ENCODE measurements at places on chromosomes 6 and 20. TPM values are rescaled to one million over a fixed set of nuclear protein-coding genes. Genes with fewer than 3 reads are reported as not detected.

The AKAP12 gene
- 70.1 TPM for total RNA-seq

The DUSP15 gene
- not detected for total RNA-seq

The PHACTR3 gene
- total RNA-seq, result 5.2 TPM

The JPH2 gene
- 21.4 TPM for total RNA-seq

The OLIG3 gene
- total RNA-seq, result not detected

The GRM4 gene
- not detected for total RNA-seq

The PEX3 gene
- total RNA-seq, result 18.2 TPM

The DPPA5 gene
- total RNA-seq, result not detected

The DDO gene
- total RNA-seq, result 0.16 TPM

The MYB gene
- total RNA-seq, result 0.16 TPM

The SLC17A2 gene
- not detected for total RNA-seq

The SAYSD1 gene
- 22.6 TPM for total RNA-seq

The SLC17A5 gene
- total RNA-seq, result 39.1 TPM

The CRISP3 gene
- not detected for total RNA-seq

The CNR1 gene
- total RNA-seq, result not detected

The LINC00237 gene
- total RNA-seq, result not detected

The RIPPLY2 gene
- total RNA-seq, result 0.97 TPM

The ZSCAN23 gene
- 4.5 TPM for total RNA-seq

The SPATS1 gene
- not detected for total RNA-seq
